Natural killer cell (primary cell): ENCODE measurements at places on chromosomes 3 and 15. TPM values are rescaled to one million over a fixed set of nuclear protein-coding genes. Genes with fewer than 3 reads are reported as not detected.

DNA sequence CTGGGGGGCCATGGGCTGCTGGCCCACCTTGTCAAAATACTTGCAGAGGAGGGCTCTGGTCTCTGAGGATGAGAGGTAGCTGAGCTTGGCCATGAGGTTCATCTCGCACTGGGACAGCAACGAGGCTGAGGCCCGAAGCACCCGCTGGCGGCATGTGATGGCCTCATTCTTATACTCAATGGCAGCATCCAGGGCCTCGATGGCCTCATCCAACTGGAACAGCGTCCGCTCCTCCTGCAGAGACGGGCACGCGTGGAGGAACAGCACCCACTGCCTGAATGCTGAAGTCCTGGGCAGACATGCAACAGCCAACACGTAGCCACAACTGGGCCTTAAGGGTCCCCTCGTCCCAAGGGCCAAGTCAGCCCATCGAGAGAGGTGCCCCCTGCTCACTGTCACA, 25.0 kb downstream of the KIF7 start:
- no peaks in the 10 kb centered on the region for H3K4me1 ChIP-seq
- H3K36me3 ChIP-seq, result no peaks in the 10 kb centered on the region
- no peaks in the 10 kb centered on the region for H3K27me3 ChIP-seq
- no peak for DNase-seq
- H3K4me3 ChIP-seq, result no peak overlapping the region

- no peaks in the 10 kb centered on the region for H3K36me3 ChIP-seq
- no peaks in the 10 kb centered on the region for H3K27me3 ChIP-seq
- no peak overlapping the region for H3K4me3 ChIP-seq
Observed at GRCh38 chr3:22091329-22091728, 340.3 kb upstream of the ZNF385D start.

DNA sequence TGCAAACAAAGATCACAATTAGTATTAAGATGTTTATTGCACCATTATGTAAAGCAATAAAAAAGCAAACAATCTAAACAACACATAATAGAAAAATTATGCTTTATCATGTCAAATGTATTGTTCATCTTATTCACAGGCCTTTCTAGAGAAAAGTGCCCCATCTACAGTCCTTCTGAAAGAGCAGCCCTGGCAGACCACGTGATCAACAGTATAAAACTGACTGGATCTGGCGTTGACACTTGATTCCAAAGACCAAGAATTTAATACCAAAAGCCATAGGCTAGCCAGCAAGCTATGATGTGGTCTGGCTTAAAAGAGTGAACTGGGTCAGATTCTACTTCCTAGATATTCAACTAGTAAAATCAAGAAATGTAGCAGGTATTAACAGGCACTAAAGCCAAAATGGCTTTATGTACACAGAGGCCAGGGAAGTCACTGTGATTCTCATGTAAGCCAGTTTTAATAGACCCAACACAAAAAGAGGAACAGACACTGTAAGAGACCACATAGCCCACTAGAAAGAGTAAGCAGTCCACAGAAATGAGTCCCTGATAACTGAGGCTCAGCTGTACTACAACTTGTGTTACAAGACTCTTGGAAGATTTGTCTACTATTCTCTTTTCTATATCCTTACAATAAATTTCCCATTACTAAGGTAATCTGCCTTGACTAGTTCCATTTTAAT, 32.5 kb downstream of the DMXL2 start:
- H3K4me3 ChIP-seq, result no peak overlapping the region
- peaks cover 4% of the 10 kb centered on the region for H3K27me3 ChIP-seq
- DNase-seq, result no peak
- H3K36me3 ChIP-seq, result no peaks in the 10 kb centered on the region
- H3K27ac ChIP-seq, result no peak overlapping the region

Gene CTXND1
- total RNA-seq, result not detected

Gene NCKIPSD
- 12.2 TPM for total RNA-seq

Gene CHAC1
- total RNA-seq, result not detected

DNA sequence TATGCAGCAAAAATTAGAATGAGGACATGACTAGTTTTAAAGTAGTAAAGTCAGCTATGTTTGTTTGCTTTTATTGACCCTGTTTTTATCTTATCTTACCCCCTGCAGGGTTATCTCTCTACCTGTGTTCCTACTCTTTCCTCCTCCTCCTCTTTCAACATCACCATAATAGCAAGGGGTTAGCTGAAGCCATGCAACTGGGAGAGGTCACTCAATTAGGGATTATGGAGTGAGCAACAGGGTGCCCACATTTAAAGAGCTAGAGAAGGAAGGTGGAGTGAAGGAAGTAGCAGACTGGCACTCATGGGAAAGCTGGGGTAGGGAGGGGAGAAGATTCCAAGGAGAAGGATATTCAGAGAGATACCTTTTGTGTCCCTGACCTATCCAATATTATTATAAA, 125.9 kb downstream of the LRTM1 start:
- no peak overlapping the region for H3K4me3 ChIP-seq
- H3K27ac ChIP-seq, result no peak overlapping the region
- no peak for DNase-seq
- H3K27me3 ChIP-seq, result no peaks in the 10 kb centered on the region

DNA sequence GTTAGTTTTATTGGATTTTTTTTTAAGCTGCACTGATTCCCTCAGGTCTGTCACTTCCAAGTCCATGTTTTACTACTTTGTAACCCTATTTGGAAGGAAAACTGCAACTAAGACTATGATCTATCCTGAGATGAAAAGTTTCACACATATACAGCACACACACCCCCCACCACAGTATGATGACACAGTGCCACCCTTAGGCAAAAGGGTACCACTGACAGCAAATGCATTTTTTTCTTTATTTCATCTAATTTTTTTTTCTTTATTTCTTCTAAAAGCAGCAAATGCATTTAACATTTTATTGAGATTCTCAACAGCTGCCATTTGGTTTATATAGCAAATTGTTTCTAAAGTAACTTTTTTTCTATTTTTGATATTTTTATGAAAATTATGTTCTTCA, 21.2 kb downstream of the NGRN start:
- H3K27ac ChIP-seq, result no peak overlapping the region
- H3K4me3 ChIP-seq, result no peak overlapping the region
- no peaks in the 10 kb centered on the region for H3K36me3 ChIP-seq
- no peaks in the 10 kb centered on the region for H3K4me1 ChIP-seq

Gene PCLAF
- total RNA-seq, result 1.4 TPM

- H3K4me3 ChIP-seq, result no peak overlapping the region
- no peaks in the 10 kb centered on the region for H3K4me1 ChIP-seq
- DNase-seq, result no peak
Observed at GRCh38 chr3:76969471-76969870, 70.4 kb upstream of the ROBO2 start.

Gene PTH1R
- total RNA-seq, result not detected

Gene SKOR1
- 2.9 TPM for total RNA-seq

Gene UBE2E1
- total RNA-seq, result 86.9 TPM

Gene PSTPIP1
- total RNA-seq, result 218 TPM

GRCh38 chr3:60729056-60729455, 522.2 kb downstream of the FHIT start:
- H3K27me3 ChIP-seq, result no peaks in the 10 kb centered on the region
- H3K4me1 ChIP-seq, result no peaks in the 10 kb centered on the region
- no peak overlapping the region for H3K4me3 ChIP-seq
- no peaks in the 10 kb centered on the region for H3K36me3 ChIP-seq

Gene OXSR1
- total RNA-seq, result 37.2 TPM

GRCh38 chr3:71778353-71778752, 6.6 kb downstream of the PROK2 start:
- peaks cover 10% of the 10 kb centered on the region for H3K4me1 ChIP-seq
- no peak for DNase-seq
- peaks cover 23% of the 10 kb centered on the region for H3K27me3 ChIP-seq
- no peak overlapping the region for H3K4me3 ChIP-seq
- no peak overlapping the region for H3K27ac ChIP-seq
- no peaks in the 10 kb centered on the region for H3K36me3 ChIP-seq

DNA sequence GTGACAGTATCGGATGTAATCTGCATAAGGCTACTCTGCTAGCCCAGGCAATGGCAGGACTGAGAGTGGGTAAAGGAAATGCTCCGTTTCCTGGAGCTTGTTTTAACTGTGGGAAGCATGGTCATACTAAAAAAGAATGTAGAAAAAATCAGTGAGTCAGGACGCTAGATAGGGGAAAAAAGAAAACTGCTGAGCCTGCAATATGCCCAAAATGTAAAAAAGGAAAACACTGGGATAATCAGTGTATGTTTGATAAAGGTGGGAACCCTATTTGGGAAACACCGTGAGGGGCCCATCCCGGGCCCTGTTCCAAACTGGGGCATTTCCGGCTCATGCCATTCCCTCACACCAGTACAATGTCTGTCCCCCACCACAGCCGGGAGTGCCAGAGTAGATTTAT, 775.8 kb downstream of the ZPLD1 start:
- no peak overlapping the region for H3K27ac ChIP-seq
- H3K4me1 ChIP-seq, result no peaks in the 10 kb centered on the region
- no peaks in the 10 kb centered on the region for H3K27me3 ChIP-seq
- no peak for DNase-seq
- no peaks in the 10 kb centered on the region for H3K36me3 ChIP-seq

Gene NR1I2
- total RNA-seq, result 0.16 TPM

- no peak overlapping the region for H3K4me3 ChIP-seq
- H3K27ac ChIP-seq, result no peak overlapping the region
- H3K4me1 ChIP-seq, result no peaks in the 10 kb centered on the region
- no peaks in the 10 kb centered on the region for H3K36me3 ChIP-seq
Observed at GRCh38 chr15:100468285-100468684, 60.5 kb downstream of the CERS3 start.

Gene CPLX3
- total RNA-seq, result 0.16 TPM

Gene ZBBX
- total RNA-seq, result not detected
